Immature natural killer cell (primary cell): ENCODE measurements at places on chromosomes 12 and 14.

DNA sequence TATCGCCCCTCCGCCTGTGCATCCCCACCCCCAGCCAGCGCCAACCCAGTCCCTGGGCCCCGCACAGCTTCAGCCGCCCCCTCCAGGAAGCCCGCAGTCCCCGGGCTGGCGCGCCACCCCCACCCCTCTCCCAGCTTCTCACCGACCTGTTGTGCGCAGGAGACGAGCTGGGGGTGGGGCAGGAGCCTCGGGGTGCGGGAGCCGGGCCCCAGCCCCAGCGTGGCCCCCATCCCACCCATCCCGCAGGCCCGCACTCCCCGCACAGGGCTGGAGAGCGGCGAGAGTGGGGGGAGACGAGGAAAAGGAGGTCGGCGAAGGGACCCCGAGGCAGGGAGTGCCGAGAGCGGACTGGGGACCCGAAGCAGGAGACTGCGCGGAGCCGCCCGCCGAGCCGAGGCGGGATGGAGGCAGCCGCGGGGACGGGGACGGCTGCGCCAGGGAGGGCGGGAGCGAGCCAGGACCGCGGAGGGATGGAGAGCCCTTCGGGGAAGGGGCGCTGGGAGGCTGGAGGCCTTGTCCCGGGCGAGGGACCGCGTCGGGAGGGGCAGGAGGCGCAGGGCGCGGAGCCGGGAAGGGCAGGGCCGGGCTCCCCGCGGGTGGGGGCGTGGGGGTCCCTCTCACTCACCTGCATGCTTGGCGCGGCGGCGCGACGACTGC, 498 bp downstream of the PIANP start:
- no peak for DNase-seq

GRCh38 chr12:40300490-40300889, 75.7 kb downstream of the LRRK2 start:
- DNase-seq = no peak

DNA sequence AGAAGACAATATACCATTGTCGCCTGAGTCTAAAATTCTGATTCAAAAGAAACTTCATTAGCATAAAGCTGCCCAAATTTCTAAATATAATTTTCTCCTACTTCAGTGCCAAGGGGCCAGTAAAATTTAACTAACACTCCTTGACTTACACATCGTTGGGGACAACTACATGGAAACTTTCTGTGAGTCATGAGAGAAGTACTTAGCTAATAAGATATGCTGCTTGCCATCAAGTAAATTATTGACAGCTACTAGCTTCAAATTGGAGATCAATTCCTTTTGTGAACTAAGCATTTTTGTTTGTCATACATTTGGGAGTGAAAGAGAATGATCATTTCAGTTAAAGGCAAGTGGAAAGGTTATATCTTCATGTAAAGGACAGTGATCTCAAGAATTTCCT, 373.3 kb downstream of the MDGA2 start:
- no peak for DNase-seq

DNA sequence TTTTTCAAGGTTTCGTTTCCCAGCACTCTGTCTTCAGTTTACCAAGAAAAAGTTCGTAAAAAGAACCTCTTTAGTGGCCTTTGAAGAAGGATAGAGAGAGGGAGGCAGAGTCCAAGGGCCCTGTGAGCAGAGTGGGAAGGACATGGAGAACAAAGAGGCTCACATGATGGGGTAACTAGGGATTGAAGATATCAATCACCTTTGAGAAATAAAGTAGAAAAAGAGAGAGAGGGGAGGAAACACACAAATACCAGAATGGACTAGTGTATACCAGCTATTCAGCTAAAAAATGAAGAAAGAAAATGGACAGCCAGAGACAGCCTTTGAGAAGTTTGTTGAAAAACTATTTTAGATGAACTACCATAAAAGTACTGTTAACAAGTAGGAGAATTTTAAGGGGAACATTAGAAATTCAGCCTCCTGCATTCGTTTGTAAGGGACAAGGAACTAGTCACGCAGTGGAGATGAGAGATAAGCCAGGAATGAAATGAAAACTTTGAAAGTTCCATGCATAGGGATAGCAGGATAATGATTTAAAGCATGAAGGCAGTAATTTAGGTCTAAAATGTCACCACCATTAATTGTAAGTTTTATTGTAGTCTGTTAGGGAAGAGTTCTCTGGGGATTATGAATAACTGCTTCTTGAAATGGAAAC, 82.1 kb downstream of the SPTSSA start:
- no peak for DNase-seq

GRCh38 chr12:121079736-121080272, 40.8 kb upstream of the OASL start:
- DNase-seq = no peak
